ENCODE measurements at places on chromosomes 16 and 17. TPM values are rescaled to one million over a fixed set of nuclear protein-coding genes. Genes with fewer than 3 reads are reported as not detected.

The TSPAN10 gene
- 0.47 TPM for total RNA-seq

The PTX4 gene
- total RNA-seq: 0.24 TPM

The PIRT gene
- total RNA-seq: not detected

The MT2A gene
- 18.7 TPM for total RNA-seq

The FLYWCH1 gene
- 74.9 TPM for total RNA-seq

The KIF18B gene
- not detected for total RNA-seq

GRCh38 chr17:42130310-42130936 is 7.8 kb downstream of the HSPB9 start:
- no peak for DNase-seq

- DNase-seq: peak; percentile 67
Observed at GRCh38 chr16:58499615-58500351, at the start of gene NDRG4. NDRG4 (plus strand) TSS chr16:58500143; CDS start chr16:58500249, 106 bp downstream.

DNA sequence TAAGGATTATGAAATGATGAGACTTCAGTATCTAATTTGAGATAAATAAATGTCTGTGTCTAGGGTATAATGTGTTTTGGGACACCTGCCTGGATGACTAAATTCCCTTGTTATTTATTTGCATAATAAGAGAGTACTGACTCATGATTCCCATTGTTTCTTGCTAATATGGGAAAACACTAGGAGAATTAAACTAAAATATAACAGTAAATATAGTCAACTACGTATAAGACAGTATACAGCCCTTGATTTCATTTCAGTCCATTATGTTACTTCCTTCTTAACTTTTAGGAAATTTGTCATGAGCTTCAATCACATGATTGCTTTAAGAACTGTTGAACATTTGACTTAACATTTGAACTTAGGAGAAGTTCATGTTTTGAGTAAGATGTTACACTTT is 62.4 kb downstream of the VMP1 start:
- no peak for DNase-seq

- DNase-seq: no peak
Observed at GRCh38 chr17:78019976-78020716, 61.6 kb downstream of the TNRC6C start.

- DNase-seq: no peak
Observed at GRCh38 chr16:50521246-50521900, 26.8 kb upstream of the NKD1 start.

DNA sequence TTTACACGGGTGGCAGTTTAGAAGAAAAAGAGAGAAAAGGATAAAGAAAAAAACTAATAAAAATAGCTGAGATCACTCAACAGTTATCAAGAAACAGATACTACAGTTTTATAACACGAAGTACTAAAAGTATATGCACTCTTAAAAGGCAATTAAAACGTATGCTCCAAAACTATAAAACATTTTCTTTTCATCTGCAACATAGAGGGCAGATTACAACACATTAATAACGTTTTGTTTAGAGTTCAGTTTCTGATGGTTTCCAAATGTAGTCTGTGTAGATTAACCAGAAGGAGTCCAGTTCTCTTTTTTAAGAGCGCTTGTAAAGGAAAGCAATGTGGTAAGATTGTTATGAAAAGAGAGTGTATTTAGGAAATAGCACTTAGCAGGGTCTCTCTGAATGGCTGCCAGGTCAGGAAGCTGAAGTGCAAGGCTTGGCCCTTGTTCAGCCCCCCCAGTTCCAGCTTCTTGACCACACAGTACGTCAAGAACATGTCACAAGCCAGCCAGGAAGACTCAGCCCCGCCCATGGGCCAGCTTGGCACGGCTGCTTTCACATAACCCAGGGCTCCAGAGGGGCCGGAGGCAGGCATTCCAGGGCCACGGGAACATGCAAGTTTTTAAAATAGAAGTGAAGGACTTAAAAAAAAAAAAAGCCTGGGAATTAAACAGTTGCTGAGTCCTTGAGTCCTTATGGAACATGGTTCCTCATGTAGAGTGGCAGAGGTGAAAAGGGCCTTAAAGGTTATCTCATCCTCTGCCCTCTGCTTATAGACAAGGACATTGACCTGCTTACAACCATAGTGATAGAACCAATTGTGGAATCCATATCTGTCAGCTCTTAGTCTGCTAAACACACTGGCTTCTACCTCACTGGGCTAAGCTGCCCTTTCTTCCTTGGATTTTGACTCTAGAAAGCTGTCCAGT is 147.4 kb upstream of the TBX2 start:
- DNase-seq: no peak

DNA sequence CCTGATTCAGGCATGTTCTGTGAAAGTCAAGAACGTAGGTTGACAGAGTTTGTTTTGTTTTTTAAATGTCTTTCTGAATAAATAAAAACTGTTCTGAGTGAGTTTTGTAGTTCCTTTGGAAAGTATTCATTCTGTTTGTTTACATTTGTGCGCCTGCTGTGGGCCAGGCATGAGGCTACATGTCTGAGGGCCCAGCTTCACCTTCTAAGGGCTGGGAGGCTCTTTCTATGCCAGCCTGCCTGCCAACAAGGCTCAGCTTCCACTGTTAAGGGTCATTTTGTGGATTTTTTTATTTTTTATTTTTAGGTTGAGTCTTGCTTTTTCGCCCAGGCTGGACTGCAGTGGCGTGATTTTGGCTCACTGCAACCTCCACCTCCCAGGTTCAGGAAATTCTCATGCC is 6.1 kb downstream of the WWOX start:
- DNase-seq: no peak

DNA sequence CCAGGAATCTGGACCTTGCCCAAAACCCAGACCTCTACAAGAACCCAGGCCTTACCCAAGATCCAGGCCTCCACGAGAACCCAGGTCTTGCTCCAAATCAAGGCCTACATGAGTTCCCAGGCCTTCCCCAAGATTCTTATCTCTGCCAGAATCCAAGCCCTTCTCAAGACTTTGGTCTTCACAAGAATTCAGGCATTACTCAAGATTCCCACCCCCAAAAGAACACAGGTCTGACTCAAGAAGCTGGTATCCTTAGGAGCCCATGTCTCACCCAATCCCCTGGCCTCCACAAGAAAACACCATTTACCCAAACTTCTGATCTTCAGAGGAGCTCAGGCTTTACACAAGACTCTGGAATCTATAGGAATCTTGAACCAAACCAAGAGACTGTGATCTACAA is 2.6 kb downstream of the SPEM3 start:
- DNase-seq: no peak

DNA sequence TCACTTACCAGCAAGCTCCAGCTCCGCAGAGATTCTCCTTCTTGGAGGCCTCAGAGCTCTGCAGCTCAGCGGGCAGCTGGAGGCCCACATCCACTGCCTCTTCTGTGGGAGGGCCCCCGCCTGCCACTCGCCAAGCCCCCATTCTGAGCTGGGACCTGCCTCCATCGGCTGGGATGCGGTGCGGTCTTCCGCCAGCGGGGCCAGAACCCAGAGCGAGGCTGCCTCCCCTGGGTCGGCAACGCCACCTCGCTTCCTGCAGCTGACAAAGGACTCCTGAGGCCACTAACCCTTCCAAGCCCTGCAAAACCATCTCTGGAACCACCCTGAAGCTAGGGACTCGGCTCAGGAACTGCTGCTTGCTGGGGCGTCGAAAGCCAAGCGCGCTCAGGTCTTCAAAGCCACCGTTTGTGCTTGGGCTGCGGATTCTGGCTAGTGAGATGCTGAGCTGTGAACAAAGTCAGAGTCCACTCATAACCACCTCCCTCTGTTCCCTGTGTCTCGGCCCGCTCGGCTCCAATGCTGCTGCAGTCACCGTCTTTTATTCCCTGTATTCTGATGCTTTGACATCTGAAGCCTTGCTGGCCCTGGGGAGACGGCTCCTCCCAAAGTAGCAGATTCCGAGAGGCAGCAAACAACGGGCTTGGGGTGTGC is 174.3 kb downstream of the ENGASE start:
- DNase-seq: no peak

DNA sequence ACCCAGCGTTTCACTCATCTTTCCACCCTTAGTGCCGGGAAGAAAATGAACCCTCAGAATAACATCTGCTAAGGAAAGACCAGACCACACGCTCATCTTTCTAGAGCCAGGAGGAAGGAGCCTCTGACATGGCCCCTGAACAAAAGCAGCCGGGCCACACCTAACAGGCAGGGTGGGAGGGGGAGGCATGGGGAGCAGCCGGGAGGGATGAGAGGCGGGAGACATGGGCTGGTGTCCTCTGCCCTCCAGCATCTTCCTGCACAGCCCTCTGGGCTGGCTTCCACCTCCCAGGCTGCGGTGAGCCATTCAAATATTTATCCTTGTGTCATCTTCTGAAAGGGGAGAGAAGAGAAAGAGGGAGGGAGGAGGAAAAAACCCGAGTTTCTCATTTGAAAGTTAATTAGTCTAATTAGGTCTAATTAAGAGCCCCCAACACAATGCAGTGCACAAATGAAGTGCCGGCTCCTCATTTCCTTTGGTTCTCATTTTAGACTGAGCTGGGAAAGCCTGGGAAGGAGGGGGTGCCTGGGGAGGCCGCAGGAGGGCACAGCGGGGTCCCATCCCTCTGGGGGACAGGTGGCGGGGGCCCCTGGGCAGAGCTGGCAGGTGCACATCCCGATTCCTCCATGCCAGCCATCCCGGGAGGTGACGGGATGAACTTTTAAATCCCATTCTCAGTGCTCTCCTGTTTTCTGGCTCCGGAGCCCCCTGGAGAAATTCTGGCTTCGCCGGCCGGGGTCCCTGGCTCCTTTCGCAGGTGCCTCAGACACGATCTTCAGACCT is 90.5 kb downstream of the ENGASE start:
- no peak for DNase-seq

DNA sequence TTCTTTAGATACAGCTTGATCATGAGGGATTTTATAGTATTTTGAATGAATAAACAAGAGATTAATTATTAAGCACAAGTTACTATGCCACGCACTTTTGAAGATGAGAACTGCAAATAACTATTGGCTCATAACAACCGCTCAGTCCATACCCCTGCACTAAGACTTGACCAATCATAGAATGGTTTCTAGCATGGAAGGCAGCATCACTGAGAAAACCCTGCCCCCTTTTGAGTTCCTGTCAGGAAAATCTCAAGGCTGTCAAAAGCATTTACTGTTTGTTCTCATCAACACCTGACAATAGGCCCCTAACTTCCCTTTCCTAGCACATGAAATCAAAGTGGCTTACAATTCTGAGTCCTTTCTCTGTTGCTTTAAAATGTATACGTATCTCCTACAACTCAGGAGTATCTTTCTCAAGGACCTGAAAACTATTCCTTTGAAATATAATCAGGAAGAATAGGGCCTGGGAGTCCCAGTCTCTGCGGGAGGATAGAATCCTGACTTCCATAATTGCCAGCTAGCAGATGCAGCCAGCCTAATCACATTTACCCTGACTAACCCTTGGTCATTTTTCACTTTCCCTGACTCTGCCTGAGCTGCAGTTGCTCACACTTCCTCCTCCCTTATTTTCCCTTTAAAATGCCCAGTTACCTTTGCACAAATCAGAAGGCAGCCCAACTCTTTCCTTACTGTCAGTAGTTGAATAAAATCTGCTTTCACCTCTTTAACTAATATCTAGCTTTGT is 9.1 kb upstream of the MMD start:
- no peak for DNase-seq

GRCh38 chr16:27224271-27224737 is 21.0 kb downstream of the KDM8 start:
- DNase-seq: no peak

DNA sequence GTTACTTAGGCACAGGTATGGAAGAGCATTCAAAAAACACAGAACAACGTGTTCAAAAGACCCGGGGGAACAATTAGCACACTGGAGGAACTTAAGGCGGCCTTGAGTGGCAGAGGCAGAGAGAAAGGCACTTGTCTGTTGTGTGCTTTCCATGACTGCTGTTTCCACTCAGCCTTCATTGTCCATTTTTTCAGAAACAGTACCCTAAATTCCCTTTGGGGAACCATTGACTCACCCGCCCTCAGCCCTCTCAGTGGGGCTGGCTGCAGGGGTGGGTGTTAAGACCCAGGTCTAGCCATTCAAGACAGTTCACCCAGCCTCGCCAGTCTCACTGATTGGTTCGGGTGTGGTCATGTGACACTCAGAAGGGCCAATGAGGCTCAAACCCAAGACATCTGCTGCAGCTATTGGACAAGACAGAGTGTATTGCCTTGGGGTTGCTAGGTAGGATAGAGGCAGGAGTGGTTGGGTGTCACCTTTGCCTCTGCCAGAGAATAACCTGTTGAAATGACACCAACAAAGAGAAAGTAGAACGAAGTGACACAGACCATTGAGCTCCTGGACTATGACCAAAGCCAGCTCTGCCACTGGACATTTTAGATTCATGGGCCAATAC is 19.6 kb upstream of the CEP20 start:
- DNase-seq: peak; percentile 44

DNA sequence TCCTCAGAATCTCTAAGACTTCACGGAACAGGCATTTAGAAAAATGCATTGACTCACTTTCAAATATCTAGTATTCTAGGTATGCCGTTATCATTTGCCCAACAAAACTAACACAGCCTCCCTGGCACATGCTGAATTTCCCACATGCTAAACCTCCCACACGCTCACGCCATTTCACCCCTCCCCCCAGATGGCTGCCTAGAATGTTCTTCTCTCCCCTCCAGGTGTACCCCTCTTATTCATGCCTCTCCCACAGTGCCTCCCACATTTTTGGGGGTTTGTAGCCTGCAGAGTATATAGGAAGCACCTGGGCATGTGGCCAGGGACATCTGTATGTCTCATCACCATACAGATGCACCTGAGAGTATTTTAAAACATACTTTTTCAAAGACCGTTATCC is 38.2 kb upstream of the ICAM2 start:
- DNase-seq: no peak

DNA sequence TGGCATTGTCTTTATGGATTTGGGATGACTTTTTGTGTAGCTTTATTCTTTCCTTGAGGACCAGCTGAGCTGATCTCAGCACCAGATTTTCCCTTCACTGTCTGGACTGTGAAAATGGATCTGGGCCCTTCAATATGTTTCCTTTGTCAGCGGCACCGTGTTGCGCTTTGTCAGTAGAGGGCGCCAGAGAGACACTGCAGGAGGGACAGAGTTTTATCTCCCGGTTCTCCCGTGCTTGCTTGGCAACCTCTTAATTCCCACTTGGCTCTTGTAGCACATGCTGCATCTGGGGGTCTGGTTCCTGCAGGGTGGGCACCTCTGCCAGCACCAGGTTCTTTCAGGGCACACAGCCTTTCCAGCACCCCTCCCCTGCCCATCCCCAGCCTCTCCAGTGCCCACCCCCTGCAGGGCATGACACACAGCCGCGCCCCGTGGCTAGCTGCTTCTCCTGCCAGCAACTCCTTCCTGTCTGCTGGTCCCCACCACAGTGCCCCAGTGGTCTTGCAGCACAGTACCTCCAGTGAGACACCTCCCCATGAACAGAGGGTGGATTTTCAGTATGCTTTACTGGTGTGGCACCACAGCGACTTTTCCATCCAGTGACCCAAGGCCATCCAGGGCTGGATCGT is 19.6 kb downstream of the OR1D5 start:
- no peak for DNase-seq

- peak; percentile 46 for DNase-seq
Observed at GRCh38 chr16:3637371-3637923, 17.0 kb upstream of the DNASE1 start.

GRCh38 chr17:7912927-7913524 is 3.1 kb downstream of the RNF227 start:
- DNase-seq: peak; percentile 65

GRCh38 chr17:49461580-49461979 is 33.5 kb upstream of the NGFR start:
- DNase-seq: no peak

Data from naive thymus-derived CD4-positive, alpha-beta T cell (primary cell).